EH (cell line): ENCODE measurements at places on chromosomes 2 and 18.
A peak's percentile ranks its signal among the peaks of the same experiment; 100 is the strongest.

GRCh38 chr2:217680381-217680780, 322.4 kb downstream of the TNS1 start:
- DNase-seq = no peak

DNA sequence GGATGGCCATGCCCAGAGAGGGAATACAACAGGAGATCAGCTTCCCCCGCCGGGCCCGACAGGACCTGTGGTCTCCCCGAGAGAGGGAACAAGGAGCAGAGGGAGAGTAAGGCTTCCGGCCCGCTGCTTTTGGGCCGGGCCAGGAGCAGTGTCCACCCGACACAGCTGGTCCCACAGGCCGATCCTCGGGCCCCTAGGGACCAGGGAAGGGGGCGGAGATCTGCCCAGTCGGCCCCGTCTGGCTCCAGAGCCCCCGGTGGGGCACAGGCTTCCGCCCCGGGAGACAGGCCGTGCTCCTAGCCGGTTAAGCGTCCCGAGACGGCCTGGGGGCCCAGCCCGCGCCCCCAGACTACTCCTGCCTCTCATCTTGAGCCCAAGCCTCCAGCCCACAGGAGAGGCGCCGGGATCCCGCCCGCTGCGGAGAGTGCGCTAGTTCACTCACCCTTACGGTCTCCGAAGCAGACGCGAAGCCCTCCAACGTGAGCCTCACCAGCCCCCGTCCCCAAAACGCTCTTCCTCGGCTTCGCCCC, at the start of gene MCFD2:
Gene MCFD2 (minus strand): TSS at position 526 of the 530 bp plus-strand sequence. CDS start 6,635 bp downstream, outside the sequence.
- peak; percentile 42 for DNase-seq

DNA sequence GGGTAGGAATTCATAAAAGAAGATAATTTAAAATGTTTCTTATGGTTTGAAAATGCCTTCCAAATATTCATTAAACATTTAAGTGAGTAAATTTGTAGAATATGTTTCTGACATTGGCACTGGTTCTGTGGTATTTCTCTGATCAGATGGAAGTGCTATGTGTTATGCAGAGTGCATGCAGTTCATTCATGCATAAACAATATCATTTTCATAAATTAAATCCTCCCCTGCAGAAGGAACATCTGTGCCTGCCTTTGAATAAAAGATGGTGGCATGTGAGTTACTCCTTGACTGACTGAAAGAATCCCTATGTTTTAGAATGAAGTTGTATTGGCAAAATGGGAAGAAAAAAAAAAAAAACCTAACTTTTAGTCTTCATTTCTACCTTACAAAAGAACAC, 5.9 kb downstream of the NEUROD1 start:
- no peak for DNase-seq

GRCh38 chr2:227404585-227405271, 17.0 kb upstream of the SCYGR1 start:
- no peak for DNase-seq

GRCh38 chr2:222709191-222709891, 37.9 kb downstream of the MOGAT1 start:
- DNase-seq = peak; percentile 96

DNA sequence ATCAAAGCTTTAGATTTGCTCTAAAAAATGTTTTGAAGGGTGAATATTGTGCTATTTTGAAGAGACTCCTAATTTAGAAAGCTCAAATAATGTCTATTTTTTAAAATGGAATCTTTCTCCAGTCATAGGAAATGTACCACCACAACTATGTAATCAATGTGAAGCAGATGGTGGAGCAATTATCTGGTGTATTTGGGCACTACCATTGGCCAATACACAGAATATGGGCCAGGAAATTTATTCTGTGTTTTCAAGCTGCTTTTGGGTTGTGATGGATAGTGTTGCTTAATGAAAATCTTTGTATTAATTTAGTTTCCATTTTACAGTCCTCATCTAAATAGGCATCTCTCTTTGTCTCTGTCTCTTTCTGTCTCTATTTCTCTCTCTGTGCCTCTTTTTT, 17.1 kb upstream of the VWC2L start:
- no peak for DNase-seq

GRCh38 chr2:45973426-45973825, 322.0 kb downstream of the PRKCE start:
- no peak for DNase-seq

DNA sequence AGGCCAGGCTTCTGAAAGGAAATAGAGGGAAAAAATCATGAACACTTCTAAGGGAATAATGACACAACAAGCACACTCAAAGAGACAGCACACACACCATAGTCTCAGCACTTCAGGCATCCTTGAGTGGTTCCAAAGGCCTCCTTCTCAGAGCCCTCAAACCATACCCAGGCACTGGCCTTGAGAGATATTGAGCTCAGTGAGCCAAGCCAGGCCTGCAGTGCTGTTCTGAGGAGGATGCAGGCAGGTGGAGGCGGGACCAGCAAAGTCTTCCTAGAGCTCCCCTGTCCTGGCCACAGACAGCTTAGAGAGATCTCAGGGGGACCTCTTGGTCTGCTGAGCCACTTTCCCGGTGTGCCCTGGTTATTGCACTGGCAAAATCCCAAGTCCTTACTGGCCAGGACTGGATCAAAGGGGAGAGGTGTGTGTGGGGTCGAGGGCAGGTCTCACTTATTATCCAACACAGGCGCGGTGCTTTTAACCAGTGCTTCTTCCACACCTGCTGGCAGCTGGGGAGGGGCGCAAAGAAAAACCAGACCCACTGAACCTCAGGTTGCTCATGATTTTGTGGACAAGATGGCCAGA, 86.8 kb upstream of the HAAO start:
- no peak for DNase-seq

DNA sequence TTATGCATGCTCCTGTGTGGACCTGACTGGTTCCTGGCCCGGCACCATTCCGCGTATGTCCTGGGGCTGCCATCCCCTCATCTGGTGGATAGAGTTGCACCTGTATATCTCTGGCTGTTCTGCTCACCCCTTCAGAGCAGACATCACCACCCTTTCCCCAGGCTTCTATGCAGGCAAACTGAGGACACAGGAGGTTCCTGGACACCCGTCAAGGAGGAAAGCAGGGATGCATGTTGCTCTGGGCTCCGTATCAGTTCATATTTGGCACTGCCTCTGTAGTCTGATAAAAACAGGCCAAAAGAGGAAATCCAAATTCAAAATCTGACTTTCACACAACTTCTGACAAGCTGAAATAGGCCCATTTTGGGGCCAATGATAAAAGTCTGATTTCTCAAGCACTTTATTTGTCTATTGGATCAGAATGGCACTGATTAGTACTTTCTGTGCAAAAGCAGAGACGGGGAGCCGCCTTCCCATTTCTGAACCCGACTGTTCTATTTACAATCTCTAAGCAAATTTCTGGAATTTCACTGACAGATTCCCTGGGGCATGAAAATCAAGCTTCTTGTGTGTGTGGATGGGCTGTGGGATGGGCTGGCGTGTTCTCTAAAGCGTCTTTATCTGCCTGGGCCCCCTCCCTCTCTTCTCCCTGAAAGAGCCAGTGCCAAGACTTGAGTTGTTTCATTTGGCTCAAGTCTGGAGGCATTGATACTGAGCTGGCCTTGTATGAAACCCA, 96.9 kb downstream of the SETBP1 start:
- no peak for DNase-seq

- peak; percentile 4 for DNase-seq
These were observed 333.3 kb upstream of the ACVR2A start for GRCh38 chr2:147511491-147511948.

DNA sequence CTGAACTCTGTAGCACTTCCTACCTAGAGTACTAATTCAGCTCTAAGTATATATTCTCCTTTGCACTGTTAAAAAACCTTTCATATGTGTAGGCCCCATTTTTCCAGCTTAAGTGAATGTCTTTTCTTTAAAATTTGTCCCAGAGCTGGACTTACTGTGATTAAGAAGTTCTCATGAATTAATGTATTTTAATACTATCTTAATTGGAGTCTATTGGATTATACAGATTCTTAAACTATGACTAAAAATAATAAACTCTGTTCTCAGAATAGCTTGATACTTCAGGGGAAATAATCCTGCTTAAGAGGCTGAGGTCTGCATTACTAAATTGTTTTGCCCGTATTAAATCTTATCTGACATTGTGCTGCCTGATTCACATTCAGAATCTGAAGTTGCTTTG, 223.3 kb downstream of the RIT2 start:
- DNase-seq = no peak
